G401 (cell line): ENCODE measurements at places on chromosomes 7 and 10. TPM values are rescaled to one million over a fixed set of nuclear protein-coding genes. Genes with fewer than 3 reads are reported as not detected.

Gene ECHS1
- 105 and 118 TPM in 2 replicates for total RNA-seq

Gene SLC26A5
- total RNA-seq = not detected in 2 replicates

Gene CASP7
- 13.0 and 15.5 TPM in 2 replicates for total RNA-seq

Gene CADPS2
- total RNA-seq = 0.25 and 0.31 TPM in 2 replicates

Gene GJD4
- total RNA-seq = not detected in 2 replicates

Gene CUZD1
- 1.7 and 1.8 TPM in 2 replicates for total RNA-seq

Gene NOS3
- total RNA-seq = 34.5 and 41.6 TPM in 2 replicates

Gene TMEM236
- not detected in 2 replicates for total RNA-seq

Gene IGFBP1
- not detected in 2 replicates for total RNA-seq

Gene SPDYE11
- total RNA-seq = not detected in 2 replicates

Gene CCL24
- total RNA-seq = not detected in 2 replicates

Gene LRRC17
- total RNA-seq = 0.58 and 2.1 TPM in 2 replicates

Gene SNX10
- total RNA-seq = 32.3 and 34.1 TPM in 2 replicates

Gene LFNG
- 3.4 and 5.6 TPM in 2 replicates for total RNA-seq

Gene SEMA3E
- total RNA-seq = 0.47 and 1.2 TPM in 2 replicates

Gene CHAT
- total RNA-seq = not detected in 2 replicates

Gene SMO
- 51.1 and 51.8 TPM in 2 replicates for total RNA-seq

Gene GALNT17
- not detected in 2 replicates for total RNA-seq

Gene AOAH
- 3.2 and 5.2 TPM in 2 replicates for total RNA-seq

Gene TMEM26
- 7.7 and 9.2 TPM in 2 replicates for total RNA-seq

Gene FBXO24
- total RNA-seq = 0.78 TPM in 1 of 2 replicates, not detected in the other

Gene SGMS1
- 10.0 and 25.5 TPM in 2 replicates for total RNA-seq

Gene PLEKHS1
- not detected in 2 replicates for total RNA-seq

Gene RASA4
- total RNA-seq = 4.3 and 9.4 TPM in 2 replicates

Gene ANXA8
- total RNA-seq = not detected in 2 replicates
